CD4-positive, alpha-beta T cell (primary cell): ENCODE measurements at places on chromosomes 16 and 17.

DNA sequence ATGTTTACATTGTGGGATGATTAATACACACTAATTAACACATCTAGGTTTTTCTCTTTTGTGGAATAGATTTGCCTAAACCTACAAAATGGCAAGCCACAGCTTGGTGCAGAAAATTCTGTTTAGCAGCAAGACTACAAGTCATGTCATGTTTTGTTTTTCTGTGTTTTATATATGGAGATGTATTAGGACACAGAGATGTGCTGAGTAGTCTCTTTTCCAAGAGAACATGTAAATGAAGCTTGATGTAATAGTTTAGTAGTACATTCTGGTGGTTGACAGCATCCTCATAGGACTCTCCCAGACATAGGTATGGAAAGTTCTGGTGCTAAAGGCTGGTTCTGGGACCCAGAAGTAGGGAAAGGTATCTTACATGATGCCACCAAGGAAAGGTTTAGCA, 1345.4 kb downstream of the CDH11 start:
- no peak for DNase-seq

GRCh38 chr16:52529226-52529625, 17.7 kb downstream of the TOX3 start:
- no peak for DNase-seq

GRCh38 chr17:4554441-4554996, 665 bp downstream of the MYBBP1A start:
- no peak for DNase-seq

GRCh38 chr16:54204756-54205155, 81.8 kb downstream of the IRX3 start:
- no peak for DNase-seq

GRCh38 chr16:53948734-53949430, 244.9 kb downstream of the FTO start:
- DNase-seq: no peak

- DNase-seq: no peak
Measured at GRCh38 chr17:22461460-22462145, 769.3 kb downstream of the KCNJ18 start.

- no peak for DNase-seq
Measured at GRCh38 chr17:76176701-76177574, 35.9 kb upstream of the FOXJ1 start.

- DNase-seq: no peak
Measured at GRCh38 chr17:10069301-10069700, 129.1 kb downstream of the GAS7 start.

DNA sequence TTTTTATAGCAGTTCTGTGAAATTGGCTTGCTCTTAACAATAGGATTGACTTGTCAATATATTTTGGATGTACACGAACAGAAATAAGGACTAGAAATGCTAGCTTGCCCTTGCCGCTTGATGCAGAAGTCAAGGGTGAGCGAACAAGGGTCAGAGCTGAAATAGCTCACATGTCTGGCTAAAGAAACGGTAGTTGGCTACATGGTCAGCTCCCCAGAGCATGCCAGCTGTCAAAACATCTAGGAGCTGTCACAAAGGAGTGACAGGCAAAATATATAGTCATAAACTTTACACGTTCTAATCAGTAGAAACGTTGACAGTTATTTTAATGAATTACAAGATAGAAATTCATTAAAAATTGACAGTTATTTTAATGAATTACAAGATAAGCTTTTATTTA, 2.9 kb upstream of the MEIOB start:
- no peak for DNase-seq

- DNase-seq: peak; percentile 56
Measured at GRCh38 chr16:66549284-66550131, at the start of gene TK2. TSS of gene TK2 (minus strand) at chr16:66550122. CDS start at chr16:66550061, 61 bp downstream.

DNA sequence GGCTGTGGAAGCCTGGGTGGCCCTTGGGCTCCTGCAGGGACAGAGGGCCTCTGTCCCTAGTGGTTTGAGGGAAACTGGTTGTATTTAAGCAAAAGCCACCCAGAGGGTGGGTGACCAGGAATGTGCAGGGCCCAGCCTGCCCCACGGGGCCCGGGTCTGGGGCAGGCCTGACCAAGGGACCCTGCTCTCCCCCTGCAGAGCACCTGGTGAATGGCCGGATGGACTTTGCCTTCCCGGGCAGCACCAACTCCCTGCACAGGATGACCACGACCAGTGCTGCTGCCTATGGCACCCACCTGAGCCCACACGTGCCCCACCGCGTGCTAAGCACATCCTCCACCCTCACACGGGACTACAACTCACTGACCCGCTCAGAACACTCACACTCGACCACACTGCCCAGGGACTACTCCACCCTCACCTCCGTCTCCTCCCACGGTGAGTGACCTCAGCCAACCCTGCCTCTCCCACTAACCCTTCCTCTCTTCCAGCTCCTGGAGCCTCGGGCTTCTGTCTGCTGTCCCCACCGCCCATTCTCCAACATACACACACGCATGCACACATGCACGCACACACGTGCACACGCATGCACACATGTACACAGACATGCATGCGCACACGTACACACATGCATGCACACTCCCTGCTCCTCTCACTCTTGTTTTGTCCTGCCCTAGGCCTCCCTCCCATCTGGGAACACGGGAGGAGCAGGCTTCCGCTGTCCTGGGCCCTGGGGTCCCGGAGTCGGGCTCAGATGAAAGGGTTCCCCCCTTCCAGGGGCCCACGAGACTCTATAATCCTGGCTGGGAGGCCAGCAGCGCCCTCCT, 10.4 kb downstream of the GALK1 start:
- DNase-seq: no peak

DNA sequence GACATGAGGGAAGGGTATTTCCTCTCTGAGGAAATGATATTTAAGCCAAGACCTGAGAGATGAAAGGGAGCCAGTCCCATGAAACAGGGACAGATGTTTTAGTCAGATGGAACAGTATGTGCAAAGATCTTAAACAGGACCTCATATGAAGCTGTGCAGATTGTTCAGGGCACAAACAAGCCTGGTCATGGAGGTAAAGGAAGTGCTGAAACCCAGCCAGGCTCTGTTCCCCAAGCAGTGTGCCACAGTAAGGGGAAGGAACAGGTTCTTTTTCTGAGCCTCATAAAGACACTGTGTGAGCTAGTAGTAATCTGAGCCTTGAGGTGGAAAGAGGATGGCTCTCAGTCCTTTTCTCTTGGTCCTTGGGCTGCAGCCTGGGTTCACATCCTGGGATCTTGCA, 159.9 kb downstream of the ANKFN1 start:
- DNase-seq: no peak

DNA sequence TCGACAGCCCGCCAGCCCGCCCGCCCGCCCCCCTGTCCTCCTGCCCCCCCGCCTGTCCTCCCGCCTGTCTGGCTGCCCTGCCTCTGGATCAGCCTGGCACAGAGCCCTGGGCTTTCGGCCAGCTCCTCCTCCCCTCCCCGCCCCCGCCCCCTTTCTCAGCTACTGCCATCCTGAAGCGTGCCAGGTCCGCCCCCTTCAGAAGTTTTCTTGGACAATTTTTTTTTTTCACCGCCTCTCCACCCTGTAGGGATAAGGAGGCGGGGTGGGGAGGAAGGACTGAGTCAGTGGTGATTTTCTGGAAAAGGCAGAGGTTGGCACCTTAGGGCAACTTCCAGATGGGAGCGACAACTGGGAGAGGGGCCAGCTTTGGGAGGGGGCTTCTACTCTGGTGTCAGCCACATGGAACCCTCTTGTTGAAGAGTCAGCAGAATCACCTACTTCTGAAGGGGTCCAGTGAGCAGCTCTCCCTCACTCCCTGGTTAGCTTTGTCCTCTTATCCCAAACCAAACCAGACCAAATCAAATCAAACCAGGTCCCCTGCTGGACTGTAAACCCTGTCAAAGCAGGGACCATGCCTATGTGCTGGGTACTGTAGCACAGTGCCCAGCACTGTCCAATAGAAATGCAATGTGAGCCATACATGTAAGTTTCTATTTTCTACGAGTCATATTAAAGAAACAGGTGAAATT, 19.7 kb downstream of the IGF2BP1 start:
- DNase-seq: no peak

DNA sequence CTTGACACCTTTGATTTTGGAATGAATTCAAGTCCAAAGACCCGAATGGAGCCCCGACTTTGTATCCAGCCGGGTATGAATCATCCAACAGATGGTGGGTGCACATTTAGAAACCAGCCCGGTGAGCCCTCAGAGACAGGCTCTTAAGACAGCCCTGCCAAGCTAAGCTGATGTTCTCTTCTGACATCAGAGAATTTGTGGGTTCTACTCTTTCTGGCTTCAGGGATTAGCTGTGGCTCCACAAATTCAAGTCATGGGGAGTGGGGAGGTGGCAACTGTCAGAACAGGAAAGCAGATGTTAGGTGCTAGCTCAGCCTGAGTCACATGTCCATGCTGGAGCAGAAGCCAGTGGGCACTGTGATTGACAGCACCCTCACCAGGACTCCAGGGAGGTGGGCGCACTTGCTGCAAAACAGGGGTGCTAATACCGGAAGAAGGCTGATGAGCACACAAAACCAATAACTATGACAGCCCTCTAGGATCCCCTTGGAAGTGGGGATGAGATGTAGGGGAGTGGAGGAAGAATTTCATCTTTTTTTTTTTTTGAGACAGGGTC, 31.4 kb upstream of the XYLT2 start:
- no peak for DNase-seq
